Left lung (tissue), 14 donors: ENCODE measurements at places on chromosomes 3 and 15.
A peak's percentile ranks its signal among the peaks of the same experiment; 100 is the strongest.

DNA sequence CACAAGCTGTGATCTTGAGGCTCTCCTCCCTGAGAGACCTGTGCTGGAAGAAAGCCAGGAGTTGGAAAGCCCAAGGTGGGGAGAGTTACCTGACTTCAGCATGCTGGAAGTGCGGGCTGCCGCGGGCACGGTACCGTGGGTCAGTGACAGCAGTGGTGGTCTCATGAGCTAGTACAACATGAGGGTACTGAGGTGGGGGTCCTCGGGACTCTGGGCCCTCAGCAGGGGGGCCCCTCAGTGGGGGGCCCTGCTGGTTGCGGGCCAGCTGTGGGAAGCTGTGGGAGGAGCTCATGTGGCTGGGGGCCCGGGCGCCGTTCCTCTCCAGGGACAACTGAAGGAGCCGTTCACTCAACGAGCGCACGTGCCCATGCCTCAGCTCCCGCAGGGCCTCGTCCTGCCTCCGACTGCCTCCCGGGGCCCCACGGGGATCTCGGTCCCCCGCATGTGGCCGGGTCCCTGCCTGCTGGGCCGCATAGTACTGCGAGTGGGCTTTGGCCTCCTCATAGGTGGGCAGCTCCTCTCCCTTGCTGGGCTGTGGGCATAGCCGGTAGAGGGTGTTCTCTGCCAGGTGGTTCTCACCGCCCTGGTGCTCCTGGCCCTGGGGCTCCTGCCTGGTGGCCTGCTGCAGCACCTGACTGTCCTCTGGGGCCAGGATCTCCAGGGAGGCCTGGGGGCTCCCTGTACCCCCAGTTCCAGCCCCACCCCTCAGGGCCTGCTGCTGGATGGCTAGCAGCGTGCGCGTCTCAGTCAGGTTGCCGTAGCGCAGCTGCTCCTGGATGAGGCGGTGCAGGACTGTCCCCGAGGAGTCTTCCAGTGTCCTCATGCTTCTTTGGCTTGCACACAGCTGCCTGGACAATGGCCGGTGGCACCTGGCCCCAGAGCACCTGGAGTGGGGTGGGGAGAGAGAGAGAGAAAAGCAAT is 3.4 kb downstream of the AMOTL2 start:
- DNase-seq = peak; percentile 76

- DNase-seq = no peak
Observed at GRCh38 chr3:16216373-16216935, 42.0 kb downstream of the GALNT15 start.

- no peak for DNase-seq
Observed at GRCh38 chr3:14288833-14289451, 110.3 kb downstream of the LSM3 start.

DNA sequence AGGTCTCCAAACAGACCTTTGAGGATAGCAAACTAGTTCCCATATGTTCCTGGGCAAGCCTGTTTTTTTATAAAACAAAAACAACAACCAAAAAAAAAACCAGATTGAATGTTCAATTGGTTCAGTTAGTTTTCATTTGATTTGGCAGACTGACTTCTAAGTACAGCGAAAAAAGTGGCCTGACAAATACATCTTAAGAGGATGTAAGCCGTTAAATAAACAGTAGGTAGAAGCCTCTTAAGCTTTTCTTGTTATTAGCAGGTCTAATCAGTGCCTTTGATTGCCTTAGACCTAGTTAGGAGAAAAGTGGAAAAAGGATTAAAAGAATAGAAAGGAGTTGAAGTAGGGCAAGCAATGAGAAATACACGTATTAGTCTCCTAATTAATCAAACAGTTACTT is 13.2 kb downstream of the TSC22D2 start:
- DNase-seq = no peak

DNA sequence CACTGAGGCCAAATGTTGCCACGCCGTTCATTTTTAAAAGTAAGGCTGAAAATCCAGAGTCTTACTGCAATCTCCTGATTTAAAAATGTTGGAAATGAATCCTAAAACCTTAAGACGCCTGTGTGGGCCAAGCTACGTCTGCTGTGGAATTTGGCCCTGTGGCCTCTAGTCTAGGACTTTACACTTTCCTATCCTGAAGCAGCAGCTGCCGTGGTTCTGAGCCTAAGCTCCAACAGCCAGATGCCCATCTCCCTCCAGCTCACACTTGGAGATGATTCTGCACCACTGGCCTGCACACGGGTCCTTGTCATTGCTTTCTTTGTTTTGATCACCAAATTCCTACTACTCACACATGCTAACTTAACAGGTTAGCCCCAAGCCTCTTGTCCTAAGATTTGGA is 286.4 kb upstream of the LYSMD4 start:
- DNase-seq = no peak

GRCh38 chr3:15903164-15903563 is 105.4 kb upstream of the ANKRD28 start:
- DNase-seq = no peak

- DNase-seq = no peak
Observed at GRCh38 chr3:136651581-136651980, 100.6 kb downstream of the STAG1 start.

DNA sequence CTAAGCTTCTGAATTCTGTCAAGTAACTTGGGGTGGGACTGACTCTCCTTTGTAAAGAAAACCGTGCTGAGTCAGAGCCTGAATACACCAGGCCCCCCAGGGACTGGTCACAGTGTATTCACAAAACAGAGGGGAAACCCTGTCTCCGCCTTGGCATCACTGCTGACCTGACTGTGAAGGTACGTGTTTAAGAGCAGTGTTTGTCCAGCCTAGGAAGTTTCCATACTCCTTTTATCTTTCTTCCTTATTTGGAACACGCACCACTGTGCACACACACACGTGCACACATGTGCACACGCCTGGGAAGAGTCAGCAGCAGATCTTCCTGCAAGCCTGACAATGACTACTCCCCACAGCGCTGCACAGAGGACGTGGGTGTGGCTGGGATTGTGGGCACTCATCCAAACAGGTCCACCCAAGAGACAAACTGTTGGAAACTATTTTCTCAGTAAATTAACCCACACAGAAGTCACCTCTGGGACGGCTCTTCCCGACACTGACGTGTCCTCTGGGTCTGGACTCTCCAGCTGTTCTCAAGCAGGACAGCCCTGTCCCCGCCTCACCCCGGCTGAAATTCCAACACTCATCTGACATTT is 87.7 kb downstream of the ATP10A start:
- DNase-seq = peak; percentile 33

DNA sequence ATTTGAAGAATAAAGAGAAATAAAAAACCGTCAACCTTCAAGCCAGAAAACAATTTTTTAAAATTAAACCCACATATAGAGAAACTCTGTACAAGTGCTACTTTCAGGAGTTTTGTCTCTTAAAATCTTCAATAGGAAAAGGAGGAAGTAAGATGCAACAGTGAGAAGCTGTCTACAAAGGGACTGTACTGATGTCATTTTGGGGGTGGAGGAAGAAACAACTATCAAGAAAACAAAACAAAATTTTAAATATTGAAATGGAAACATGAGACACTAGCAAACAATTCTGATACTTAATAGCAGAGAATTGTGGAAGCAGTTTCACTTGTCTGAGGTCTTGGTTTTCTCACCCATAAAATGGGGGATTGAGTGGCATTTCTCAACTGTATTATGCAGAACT is 84.4 kb downstream of the SLMAP start:
- DNase-seq = no peak

DNA sequence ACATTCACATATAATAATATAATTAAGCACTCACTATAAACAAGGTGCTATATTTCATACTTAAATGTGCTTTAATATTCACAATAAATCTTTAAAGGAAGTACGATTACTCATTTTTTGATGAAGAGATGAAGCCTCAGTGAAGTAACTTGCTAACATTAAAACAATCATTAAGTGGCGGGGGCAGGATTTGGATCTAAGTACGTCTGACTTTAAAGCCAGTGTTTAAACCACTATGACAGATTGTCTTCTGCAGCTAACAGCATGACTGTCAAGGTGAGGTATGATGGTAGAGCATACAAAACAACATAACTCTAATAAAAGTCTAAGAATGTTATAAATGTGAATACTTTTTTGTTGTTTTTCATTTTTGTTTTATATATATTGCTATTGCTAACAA is 862.1 kb downstream of the ROBO1 start:
- no peak for DNase-seq

- no peak for DNase-seq
Observed at GRCh38 chr3:136949146-136949545, 8.6 kb upstream of the IL20RB start.

GRCh38 chr3:147356909-147357900 is 49.1 kb downstream of the ZIC4 start:
- DNase-seq = no peak

GRCh38 chr3:150547045-150547741 is 606 bp downstream of the EIF2A start:
- no peak for DNase-seq
